ENCODE measurements at places on chromosomes 6 and 20.

DNA sequence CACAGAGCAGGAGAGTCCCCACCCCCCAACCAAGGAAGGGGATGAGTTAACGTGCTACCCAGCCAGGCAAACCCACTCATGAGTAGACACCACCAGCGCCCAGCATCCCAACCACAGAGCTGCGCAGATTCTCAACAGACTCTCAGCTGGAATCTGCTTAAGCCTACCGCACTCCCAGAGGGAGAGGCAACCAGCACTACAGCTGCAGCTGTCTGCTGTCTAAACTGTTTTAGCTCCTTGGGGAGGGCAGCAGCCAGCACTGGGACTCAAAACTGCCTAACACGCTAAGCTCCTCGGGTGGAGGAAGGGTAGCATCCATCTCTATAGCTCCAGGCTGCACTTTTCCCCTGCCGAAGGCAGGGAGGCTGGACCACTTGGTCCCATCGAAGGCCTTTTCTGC lies 539.8 kb downstream of the EPHA7 start:
- DNase-seq = no peak

DNA sequence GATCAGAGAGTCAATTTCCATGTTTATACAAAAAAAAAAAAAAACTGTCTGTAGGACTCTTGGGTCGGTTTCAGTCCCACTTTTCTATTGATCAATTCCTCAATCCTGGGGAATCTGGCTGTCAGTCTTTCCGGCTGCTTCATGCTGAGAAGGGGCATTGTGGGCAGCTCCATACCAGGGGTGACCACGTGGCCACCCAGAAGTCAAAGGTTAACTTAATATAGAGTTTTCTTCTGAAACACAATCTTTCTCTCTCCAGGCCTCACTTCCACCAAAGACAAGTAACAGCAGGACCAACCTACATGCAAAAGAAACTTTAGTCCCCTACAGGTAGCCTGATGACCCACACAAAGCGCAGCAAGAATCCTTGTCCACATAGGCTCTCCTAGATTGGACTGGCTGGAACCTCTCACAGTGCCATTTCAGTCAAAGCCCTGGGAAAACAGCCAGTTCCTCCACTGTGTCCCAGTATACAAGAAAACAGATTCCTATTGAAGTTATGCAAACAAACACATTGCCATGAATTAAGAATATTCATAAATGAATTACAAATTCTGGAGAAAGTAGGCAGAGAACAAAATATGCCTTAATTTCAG lies 18.5 kb upstream of the SERPINB9 start:
- no peak for DNase-seq

DNA sequence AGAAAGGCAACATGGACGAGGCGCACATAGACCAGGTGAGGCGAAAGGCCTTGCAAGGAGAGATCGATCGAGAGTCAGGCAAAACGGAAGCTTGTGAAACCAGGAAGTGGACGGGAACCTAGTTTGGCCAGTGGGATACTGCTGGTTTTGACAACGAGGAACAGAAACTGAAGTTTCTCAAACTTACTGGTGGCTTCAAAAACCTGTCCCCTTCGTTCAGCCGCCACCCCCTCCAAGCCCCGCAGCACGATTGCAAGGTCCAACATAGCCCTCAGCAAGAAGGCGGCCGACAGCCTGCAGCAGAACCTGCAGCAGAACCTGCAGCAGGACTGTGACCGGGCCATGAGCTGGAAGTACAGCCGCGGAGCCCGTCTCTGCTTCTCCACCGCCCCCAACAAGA lies 238.0 kb downstream of the KHDC1L start:
- DNase-seq = no peak

- DNase-seq = no peak
Observed at GRCh38 chr6:16676376-16676775, 84.9 kb downstream of the ATXN1 start.

DNA sequence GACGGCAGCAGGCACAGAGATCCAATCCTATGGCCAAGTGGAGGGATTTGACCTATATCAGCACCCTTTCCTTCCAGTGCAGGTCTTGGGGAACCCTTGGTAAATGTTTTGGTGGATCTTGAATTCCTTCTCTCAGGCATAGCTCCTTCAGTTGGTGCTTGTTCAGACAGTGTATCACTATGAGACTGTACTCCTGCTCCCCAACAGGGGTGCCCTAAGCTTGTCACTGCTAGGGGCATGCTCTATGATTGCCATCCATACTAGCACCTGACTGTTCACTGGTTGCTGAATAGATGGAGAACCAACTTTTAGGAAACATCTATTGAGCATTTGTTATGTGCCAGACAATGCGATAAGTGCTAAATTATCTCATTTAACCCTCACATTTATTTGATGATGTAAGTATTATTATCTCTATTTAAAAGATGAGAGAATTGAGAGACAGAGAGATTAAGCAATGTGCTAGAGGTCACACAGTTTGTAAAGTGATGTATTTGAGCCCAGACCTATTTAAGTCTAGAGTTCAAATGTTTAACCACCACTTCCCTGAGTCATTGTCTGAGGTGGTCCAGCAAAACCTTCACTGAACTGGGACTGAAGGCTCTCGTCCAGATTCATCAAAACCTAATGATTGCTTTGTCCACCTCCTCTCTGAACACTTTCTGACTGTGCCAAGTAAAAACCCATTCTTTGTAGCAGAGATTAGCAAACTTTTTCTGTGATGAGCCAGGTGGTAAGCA lies 34.3 kb downstream of the ADGRF1 start:
- DNase-seq = no peak

DNA sequence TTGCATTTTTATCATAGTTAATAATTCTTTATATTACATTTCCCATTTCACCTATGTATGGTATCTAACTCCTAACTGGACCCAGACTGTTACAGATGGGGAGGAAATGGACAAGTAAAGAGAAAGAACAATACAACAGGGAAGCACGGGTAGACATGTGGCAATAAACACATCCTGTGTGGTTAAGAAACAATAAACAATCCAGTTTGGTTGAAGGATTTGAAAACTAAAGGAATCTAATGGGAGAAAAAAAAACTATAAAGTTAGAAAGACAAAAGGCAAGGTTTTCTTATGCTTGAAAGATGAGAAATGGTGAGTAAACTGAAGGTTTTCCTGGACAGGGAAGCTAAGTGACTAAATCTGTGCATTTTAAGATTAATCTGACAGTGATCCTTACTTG lies 34.9 kb upstream of the ALDH8A1 start:
- no peak for DNase-seq

- no peak for DNase-seq
Observed at GRCh38 chr6:14784596-14785492, 461.0 kb upstream of the JARID2 start.

- DNase-seq = no peak
Observed at GRCh38 chr6:155330922-155331321, 16.6 kb upstream of the TFB1M start.

- DNase-seq = no peak
Observed at GRCh38 chr6:83985308-83985713, 48.3 kb upstream of the MRAP2 start.

DNA sequence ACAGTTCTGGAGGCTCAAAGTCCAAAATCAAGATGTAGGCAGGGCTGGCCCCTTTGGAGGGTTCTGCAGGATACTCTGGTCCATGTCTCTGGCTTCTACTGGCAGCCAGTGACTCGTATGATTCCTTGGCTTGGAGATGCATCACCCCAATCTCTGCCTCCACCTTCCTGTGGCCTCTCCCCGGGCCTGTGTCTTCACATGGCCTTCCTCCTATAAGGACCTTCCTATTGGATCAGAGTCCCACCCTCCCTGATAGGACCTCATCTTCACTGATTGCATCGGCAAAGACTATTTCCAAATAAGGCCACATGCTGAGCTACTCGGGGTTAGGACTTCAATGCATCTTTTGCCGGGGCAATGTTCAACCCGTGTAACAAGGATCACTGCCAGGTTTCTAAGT lies 509.0 kb downstream of the CD83 start:
- DNase-seq = no peak

- no peak for DNase-seq
Observed at GRCh38 chr6:37192666-37193065, 22.7 kb downstream of the PIM1 start.

DNA sequence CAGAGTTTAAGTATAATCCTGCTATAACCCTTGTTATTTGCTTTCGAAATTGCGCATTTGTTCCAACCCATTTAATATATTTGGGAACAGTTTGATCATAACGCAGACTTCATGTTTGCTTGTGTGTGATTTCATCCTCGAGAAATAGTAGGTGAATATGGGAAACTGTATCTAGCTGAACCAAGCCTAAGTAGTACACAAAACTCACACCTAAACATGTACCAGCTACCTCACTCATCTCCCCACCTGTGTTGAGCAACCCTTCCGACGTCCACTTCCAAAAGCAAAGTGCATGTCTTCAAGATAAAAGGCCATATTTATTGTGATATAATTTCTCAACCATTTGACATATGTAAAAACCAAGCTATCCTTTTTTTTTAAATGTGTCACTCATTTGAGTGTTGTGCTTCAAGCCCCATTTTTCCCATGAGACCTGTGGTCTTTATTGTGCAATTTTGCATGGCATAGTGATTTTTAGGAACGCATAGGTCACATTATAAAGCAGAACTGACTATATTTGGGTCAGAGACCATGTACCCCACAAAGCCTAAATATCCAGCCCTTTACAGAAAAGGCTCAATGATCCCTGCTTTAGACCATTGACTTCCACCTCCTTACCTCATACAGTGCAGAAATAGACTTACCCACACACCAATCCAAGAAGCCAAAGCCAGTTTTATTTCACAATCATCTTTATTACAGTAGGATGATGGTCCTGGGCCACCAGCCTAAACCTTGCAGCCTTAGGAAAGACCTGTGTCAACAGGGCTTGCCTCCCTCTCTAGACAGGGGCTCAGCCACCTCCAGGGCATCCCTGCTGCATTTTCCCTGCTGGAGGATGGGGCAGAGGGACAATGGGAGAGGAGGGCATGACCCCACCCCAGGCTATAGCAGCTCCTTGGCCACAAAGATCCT lies 7.1 kb downstream of the CCND3 start:
- DNase-seq = no peak

DNA sequence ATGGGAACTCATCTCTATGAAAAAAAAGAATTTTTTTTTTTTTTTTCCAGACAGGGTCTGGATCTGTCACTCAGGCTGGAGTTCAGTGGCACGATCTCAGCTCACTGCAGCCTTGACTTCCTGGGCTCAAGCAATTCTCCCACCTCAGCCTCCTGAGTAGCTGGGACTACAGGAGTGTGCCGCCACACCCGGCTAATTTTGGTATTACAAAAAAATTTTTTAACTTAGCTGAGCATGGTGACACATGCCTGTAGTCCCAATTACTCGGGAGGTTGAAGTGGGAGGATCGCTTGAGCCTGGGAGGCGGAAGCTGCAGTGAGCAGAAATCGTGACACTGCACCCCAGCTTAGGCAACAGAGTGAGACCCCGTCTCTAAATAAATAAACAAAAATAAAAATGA lies 7.5 kb downstream of the DEF6 start:
- no peak for DNase-seq

DNA sequence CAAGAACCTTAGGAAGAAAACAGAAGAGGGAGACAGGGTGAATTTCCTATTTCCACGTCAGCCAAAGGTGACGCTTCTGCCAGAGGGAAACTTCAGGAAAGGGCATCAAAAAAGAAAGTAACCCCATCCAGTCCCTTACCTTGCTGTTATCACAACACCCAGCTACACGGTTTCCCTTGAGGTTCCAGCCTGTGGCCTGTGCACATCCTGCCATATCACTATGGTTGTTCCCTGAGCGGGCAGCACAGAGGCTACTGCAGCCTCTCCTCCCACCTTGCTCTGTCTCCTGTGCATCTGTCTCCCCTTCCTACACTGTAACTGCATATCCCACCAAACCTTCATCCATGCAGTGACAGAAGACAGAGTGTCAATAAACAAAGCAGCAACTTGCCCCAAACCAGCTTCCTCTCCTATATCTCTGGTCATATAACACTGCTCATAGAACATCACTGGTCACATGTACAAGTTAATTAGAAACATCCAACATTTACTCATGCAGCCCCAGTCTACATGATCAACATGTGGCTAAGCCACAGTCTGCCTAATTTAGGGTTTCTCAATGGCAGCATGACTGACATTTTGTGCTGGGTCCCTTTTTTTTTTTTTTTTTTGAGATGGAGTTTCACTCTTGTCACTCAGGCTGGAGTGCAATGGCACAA lies 54.7 kb downstream of the GFOD1 start:
- no peak for DNase-seq

GRCh38 chr6:12173181-12173580 lies 117.0 kb upstream of the EDN1 start:
- DNase-seq = no peak

DNA sequence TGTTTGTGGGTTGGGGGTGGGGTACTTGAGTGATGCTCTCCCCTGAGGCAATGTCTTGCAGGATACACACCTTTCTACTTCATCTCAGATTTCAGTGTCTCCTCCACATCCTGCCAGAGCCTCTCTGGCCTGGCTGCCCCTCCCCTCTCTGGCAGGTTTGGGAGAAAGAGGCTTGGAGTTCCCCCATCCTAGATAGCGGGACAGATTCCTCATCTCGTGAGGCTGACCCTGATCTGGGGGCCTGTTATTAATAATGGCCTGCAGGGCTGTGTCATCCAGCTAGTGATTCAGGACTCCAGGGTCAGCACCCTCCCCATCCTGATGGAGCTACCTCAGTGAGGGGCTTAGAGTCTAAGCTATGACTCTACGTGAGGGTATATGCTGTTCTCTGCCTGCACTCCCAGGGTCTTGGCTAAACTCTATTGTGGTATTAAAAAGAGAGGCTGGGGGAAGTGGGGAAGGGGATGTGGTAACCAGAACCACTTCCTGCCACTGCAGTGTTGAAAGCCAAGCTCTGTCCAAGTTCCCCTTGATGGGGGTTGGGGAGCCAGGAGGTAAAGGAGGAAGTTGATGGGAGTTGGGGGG lies 3.7 kb upstream of the MMP9 start:
- DNase-seq = no peak

DNA sequence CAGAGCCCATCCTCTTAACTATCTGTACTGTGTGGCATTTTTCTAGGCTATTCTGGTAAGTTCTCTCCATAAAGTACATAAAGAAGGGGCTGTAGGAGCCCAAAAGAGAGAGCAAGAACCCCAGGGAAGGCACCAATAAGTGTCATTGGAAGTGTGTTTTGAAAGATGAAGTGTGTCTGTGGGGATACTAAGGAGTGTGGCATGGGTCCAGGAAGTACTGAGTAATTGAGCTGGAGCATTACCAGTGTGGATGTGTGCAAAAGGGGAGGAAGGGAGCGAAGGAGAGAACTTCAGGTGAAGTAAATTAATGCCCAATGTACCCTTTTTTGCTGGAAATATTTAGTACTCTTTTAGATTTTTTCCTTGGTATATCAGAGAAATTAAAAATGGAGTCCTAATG lies 63.9 kb downstream of the KCNS1 start:
- DNase-seq = no peak

GRCh38 chr6:41821266-41821665 lies 33.8 kb downstream of the TOMM6 start:
- no peak for DNase-seq
